Chondrocyte (in vitro differentiated cells): ENCODE measurements at places on chromosomes 6 and 20. TPM values are rescaled to one million over a fixed set of nuclear protein-coding genes. Genes with fewer than 3 reads are reported as not detected.

GRCh38 chr6:164010441-164011103 is 596.1 kb downstream of the QKI start:
- DNase-seq = no peak

GRCh38 chr6:93927731-93928130 is 508.4 kb upstream of the EPHA7 start:
- DNase-seq = no peak

Gene ZSWIM1
- 7.9 to 11.3 TPM (median 8.1 TPM) in 3 replicates for total RNA-seq

DNA sequence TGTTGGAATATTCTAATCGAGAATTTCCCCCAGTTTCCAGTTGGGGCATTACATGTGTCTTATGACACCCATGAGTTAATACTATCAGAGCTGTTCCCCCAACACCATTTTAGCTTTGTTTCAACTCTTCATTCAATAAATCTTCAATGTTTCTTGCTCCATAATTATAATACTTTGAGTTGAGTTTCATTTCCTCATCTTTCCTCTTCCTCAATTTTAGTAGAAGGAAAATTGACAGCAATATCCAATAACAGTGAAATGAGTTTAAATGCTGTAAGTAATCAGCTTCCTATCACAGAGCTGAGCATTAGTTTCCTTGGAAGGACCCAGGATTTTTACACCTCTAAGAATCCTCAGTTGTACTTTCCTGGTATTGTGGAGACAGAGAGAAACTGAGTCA is 1.0 kb upstream of the STMND1 start:
- no peak for DNase-seq

DNA sequence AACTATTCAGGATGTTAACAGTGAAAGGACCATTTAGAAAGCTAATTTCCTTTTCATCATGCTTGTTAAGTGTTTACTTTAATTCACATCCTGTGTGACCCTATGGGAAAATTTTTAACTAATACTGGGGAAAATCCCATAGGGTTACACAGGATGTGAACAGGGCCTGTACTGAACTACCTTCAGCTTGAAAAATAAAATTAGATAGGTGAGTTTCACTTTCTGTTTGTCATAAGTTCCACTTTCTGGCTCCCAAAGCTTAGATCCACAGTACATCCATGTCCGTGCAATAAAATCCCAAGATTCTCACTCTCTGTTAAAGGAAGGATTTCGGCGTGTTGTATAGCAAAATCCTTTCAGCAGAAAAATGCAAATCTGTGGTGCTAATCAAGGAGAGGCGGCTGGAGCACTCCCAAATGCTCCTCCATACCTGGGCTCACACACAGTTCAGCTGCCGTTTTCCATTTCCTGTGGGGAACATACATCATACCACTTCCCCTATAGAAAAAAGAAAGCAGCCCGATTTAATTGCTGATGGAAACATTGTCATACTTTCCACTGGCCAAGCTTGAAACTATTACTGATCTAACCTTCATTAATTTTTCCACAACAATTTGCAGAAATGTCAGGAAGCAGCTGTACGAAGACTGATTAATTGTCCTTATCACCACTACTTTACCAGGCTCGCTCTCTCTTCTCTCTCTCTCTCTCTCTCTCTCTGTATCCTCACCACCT is 125.2 kb downstream of the HIVEP2 start:
- DNase-seq = no peak

DNA sequence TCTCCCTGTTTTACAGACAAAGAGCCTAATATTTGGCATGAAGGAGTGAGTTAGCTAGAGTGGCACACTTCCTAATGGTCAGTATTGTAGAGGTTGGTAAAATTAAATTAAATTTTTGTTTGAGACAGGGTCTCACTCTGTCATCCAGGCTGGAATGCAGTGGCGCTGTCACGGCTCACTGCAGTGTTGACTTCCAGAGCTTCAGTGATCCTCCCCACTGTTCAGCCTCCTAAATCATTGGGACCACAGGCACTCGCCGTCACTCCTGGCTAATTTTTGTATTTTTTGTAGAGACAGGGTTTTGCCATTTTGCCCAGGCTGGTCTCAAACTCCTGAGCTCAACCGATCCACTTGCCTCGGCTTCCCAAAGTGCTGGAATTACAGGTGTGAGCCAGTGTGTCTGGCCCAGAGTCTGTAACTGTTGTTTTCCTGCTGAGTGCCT is 70.9 kb downstream of the SCAND1 start:
- DNase-seq = no peak

DNA sequence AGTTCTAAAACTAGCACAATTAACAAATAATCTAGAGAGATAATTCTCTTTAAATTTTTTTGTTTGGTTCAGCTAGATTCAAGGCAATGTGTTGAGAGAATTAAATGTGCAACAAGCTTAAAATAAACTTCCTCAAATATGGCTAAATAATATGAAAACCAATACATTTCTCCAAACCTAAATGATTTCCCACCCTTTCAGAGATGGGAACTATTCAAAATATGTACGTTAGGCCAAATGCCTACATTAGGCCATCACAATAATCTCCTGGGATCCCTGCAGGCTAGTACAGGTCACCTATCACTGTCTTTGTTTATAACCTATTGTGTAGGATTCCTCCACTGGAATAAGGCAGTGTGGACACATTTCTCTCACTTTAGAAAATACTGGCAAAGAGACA is 1.7 kb downstream of the FAXC start:
- DNase-seq = no peak

Gene MARCKS
- 256 to 322 TPM (median 257 TPM) in 3 replicates for total RNA-seq

GRCh38 chr20:64176551-64176950 is 12.3 kb downstream of the MYT1 start:
- no peak for DNase-seq

DNA sequence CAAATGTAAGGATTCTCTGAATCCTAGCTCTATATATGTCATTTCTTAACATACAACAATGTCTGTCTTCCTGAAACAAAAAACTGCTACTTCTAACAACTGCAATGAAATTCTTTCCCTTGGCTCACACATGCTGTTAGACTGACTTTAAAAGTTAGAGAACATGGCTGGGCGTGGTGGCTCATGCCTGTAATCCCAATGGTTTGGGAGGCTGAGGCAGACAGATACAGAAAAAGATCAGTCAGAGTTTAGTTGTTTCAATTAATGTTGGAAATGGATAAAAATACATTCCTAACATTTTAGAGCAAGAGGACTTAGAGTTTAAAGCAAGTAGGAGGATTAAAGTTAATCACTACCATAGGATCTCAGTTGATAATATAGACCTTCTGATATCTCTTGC is 28.7 kb upstream of the KIAA1586 start:
- no peak for DNase-seq

GRCh38 chr6:30264743-30265142 is 51.5 kb upstream of the TRIM26 start:
- DNase-seq = no peak

GRCh38 chr6:21918666-21919065 is 325.1 kb downstream of the SOX4 start:
- no peak for DNase-seq

Gene SLC35D3
- total RNA-seq = not detected in 3 replicates

Gene INSM1
- total RNA-seq = not detected in 3 replicates

DNA sequence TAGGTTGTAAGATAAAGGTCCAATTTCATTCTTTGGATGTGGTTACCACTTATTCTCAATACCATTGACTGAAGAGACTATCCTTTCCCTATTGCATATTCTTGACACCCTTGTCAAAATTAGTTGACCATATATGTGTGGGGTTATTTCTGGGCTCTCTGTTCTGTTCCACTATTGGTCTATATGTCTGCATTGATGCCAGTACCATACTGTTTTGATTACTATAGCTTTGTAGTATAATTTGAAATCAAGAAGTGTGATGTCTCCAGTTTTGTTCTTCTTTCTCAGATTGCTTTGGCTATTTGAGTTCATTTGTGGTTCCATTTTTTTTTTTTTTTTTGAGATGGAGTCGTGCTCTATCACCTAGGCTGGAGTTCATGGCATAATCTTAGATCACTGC is 8.1 kb upstream of the LRP11 start:
- no peak for DNase-seq

DNA sequence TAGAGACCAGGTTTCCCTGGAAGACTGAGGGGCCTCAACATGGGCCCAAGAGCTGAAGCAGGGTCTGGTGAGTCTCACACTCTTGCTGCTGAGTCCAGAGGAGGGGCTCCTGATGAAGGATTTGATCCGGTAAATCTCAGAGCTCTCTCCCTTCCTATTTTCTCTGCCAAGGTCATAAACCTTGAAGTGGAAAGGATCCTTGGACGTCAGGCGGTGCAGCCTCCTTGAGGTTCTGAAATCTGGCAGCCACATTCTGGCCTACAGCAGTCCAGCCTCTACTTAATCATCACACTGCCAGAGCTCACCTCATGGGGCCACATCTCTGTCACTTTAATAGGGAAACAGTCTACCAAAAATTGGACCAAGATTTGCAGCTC is 24.0 kb downstream of the ACSS1 start:
- DNase-seq = peak; percentile 20

Gene FAXC
- total RNA-seq = 6.8 to 9.7 TPM (median 8.0 TPM) in 3 replicates

- no peak for DNase-seq
These were observed 81.8 kb upstream of the AGPAT4 start for GRCh38 chr6:161355696-161356095.

GRCh38 chr6:21593927-21594415 is 420 bp downstream of the SOX4 start:
- DNase-seq = no peak

GRCh38 chr6:7907159-7907558 is 3.4 kb downstream of the TXNDC5 start:
- DNase-seq = no peak

Gene PPP1R16B
- not detected in 3 replicates for total RNA-seq

DNA sequence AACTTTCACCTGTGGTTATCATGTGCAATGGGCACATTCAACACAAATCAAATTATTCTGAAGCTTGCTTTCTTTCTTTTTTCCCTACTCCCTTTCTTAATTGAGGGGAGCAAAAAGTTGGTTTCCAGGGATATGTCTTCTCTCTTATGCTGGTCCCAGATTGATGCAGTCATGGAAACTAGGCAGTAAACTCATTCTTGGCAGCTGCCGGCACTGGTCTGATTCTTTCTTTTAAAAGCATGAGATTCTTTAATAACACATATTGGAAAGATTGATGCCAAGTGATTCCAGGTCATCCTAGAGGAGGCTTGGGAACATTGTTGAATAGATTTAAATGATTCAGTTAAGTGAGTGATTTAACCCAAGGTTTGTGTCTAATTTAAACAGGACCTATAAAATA is 29.0 kb downstream of the PTPRA start:
- DNase-seq = no peak

GRCh38 chr20:47137231-47137870 is 219.1 kb downstream of the ZMYND8 start:
- no peak for DNase-seq

Gene POM121L2
- not detected in 3 replicates for total RNA-seq

Gene CASS4
- total RNA-seq = 0.10 to 0.39 TPM in 2 of 3 replicates, not detected in the other

DNA sequence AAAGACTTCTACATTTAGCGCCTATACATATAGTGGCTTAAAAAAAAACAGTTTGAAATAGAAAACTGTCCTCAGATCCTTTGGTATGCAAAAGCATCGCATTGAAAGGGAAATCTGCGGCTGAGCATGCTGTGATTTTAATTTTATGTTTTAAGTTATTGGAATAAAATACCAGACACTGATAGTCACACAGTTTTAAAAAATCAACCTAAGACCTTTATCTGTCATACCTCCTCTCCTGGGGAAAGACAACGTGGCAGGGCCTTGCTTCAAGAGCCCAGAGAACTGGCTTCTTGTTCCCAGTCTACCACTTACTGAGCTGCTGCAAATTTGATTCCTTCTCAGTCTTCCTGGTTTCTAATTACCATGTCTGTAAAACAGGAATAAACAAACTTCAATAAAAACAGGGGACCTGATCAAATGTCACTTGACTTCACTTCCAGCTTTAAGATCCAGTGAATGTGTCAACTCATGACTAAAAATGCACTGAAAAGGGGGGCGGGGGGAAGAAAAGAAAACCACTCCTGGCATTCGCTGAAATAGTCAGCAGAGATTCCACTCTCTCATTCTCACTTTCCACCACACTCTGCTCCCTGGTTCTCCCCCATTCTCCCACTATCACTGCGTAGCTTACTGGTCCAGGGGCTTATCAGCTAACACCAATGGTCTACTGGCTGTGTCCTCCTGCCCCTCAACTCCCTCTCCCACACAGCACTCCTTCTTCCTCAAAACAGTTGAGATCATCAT is 494.7 kb upstream of the MARCKS start:
- no peak for DNase-seq
